Substantia nigra (tissue), 51 donors: ENCODE measurements at places on chromosomes 4 and X.

GRCh38 chr4:764405-765169, 59.0 kb downstream of the PCGF3 start:
- no peak for DNase-seq

GRCh38 chrX:7709845-7710244, 133.1 kb upstream of the VCX start:
- DNase-seq: no peak

DNA sequence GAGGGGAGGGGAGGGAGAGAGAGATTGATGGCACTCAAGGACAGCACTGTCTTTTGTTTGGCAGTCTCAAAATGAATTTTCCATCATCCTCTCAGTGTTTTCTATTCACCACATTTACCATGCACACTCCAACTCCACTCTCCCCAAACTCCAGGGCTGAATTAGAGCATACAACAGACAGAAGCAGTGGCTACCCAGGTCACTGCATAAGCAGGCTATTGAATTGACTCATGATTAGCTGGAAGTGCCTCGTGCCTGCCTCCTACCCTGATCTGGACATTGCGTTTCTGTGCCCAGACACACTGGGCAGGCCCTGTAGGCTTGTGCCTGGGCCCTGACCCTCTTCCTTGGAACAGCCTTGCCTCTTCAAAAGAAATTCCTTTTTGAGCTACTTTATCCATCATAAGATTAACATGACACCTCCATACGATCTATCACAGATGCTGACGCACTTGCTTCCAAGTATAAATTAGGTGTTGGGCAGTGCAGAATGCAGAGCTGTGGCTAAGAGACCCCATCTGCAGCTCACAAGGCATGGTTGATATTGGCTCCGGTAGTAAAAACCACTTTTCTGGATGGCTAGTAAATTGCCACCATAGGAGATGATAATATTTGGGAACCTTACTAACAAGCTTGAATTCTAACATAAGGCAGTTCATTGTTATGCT, 752.9 kb downstream of the RPA4 start:
- no peak for DNase-seq

- DNase-seq: no peak
Measured at GRCh38 chr4:159981469-159981856, 878.6 kb downstream of the RAPGEF2 start.

DNA sequence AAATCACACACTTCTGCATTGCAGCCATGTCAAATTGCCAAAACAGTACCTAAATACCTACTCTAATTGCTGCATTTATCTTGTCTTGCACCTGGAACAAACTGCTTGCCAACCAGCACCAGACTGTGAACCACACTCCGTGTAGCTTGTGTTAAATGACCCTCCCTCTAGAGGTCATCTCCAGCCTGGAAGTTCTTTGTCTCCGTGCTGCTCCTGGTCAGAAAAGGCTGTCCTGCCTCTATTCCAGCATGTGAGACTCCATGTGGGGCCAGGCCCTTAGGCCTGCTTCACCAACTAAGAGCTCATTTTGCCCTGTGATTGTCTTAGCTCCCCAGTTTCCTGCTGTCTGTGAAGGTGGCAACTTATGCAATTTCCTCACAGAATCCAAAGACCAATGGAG, 28.3 kb downstream of the CNGA2 start:
- DNase-seq: no peak

DNA sequence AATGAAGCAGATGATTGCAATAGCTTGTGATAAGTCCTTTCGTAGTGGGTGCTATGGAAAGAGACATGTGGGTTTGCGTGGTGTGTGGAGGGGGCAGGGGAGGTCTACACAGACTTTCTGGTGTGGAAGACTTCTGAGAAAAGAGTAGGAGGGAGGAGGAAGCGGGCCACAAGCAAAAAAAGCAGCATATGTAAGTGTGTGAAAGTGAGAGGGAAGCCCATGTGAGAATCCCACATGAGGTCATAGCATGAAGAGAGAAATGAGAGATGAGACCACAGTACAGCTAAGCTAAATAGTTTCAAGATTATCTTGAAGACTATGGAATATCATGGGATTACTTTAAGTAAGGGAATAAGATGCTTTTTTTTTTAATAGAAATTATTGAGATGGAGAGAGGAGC, 2039.9 kb upstream of the TENM3 start:
- no peak for DNase-seq

- DNase-seq: no peak
Measured at GRCh38 chr4:138334346-138335016, 92.3 kb upstream of the SLC7A11 start.

GRCh38 chrX:47745416-47745815, 86.4 kb upstream of the UXT start:
- DNase-seq: no peak

DNA sequence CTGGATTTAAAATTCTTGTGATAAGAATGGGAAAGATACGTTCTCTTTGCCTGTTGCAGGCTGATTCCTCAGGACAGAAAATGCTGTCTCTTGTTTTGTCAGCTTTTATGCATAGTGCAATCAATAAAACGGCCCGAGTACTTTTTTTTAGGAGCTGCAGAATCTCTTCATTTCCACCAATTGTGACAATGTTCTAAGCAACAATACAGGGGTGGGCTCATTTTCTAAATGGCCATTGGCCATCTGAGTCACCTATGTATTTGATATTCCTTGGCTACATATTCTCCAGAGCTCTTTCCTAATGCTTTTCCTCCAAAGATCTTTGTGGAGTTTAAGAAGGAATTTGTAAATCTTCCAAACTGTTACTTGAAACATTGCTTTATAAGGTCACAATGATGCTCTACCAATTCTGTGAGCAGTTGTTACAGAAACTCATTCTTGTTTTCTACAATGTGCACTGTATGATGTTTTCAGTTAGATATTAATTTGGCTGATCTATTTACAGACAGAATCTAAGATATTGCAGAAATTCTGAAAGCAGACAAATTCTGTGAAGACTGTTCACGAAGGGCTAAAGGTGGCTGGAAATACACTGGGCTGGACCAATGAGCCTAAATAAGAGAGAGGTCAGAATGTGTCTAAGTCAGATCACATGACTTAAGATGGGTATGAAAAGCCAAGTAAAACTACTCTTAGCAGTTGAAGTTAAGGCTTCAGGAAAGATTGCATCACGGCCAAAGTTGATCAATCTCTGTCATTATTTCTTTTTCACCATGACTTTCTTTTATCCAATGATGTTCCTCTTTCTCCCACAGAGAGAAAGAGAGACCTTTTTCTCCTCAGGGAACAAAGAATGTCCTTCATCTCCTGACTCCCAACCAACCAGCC, 33.4 kb downstream of the TAPT1 start:
- no peak for DNase-seq

DNA sequence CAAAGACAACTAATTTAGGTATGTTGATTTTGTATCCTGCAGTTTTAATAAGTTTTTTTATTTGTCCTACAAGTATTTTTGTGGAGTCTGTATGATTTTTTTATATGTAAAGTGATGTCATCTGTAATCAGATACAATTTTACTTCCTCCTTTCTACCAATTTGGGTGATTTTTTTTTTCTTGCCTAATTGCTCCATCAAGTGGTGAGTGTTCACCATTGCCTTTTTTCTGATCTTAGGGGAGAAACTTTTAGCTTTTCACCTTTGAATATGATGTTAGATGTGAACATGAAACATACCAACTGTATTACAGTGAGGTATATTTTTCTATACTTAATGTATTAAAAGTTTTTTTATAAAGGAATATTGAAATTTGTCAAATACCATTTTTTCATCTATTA, 362.3 kb downstream of the PABPC4L start:
- DNase-seq: no peak

GRCh38 chrX:107596651-107597050, 31.7 kb upstream of the PRPS1 start:
- no peak for DNase-seq

DNA sequence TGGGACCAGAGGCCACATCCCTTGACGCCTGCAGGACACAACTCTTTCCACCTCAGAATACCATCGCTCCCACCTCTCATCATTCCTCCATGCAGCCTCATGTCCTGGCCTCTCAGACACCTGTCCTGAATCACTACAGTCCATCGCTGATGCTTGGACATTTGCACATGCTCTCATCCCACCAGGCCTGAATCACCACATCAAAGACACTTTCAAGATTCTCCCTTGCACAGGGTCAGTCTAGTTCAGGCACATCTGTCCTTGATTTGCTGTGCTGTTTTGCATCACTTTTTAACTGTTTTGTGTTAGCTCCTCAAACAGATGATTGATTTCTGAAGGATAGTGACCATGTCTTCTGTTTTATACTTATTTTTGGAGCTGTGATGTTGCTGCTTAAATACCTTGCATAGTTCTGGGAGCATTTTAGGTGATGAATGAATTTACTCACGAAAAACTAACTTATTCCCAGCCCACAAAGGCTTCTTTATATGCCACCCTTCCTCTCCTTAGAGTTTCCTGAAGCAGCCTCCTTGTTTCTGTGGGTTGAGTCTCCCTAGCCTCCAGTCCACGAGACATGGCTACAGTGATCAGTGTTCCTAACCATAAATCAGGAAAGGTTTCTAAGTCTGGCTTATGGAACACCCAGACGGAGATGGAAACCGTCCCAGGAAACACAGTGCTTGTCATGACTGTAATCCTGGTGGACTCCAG, 2.6 kb downstream of the FAM114A1 start:
- no peak for DNase-seq

DNA sequence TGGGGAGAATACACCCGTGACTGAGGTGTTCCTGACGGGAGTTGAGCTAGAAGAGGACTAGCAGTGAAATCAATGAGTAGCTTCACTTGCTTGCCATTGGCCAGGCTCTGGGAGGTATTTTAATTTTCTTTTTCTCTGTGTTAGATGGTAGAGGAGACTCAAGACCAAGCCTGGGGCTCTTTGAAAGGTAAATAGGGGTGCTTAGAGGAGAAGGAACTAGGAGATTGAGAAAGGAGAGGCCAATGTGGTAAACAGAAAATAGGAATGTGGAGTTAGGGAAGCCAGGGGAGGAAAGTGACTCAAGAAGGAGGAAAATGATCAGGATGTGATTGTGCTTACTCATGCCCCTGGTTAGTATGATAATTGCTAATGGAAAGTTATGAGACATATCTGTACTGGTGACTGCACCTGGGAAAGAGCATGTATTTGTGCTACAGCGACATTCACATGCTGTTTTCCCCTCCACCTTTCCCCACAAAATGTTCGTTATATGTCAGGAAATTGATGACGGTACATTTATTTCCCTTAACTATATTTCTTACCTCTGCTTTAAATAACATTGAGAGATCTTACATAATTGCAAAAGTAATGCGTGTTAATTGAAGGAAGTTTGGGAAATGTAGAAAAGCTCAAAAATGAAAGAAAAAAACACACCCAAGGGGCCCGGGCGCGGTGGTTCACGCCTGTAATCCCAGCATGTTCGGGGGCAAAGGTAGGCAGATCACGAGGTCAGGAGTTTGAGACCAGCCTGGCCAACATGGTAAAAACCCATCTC, 16.9 kb upstream of the LRBA start:
- no peak for DNase-seq

GRCh38 chr4:178789279-178789678, 1347.0 kb upstream of the AGA start:
- DNase-seq: no peak

DNA sequence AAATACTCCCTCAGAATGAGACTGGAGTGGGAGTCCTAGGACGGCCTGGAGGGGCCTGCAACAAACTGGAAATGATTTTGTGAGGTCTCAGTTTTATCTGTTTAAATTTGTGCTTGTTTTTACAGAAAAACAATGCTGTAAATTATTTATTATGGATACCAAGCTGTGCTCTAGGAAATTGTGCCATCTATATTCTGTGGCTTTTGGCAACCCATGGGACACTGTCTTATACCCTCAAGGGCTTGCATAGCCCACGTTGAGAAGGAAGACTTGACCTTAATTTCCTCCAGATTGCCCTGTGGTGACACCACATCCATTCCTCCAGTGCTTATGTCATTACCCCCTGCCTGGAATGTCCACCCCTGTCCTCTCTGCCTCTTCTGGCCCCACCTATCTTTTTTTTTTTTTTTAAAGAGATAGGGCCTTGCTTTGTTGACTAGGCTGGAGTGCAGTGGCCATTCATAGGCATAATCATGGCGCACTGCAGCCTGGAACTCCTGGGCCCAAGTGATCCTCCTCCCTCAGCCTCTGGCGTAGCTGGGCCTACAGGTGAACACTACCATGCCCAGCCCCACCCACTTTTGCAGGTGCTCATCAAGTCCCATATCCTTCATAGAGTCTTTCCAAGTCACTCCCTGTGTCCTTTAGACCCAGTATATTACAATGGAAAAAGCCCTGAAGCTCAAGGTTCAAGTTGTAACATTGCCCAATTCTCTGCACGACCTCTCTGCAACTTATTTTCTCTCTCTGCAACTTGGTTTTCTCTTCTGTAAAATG, 77.4 kb downstream of the HPRT1 start:
- DNase-seq: no peak

- DNase-seq: no peak
Measured at GRCh38 chr4:105399532-105400161, 74.2 kb downstream of the PPA2 start.

DNA sequence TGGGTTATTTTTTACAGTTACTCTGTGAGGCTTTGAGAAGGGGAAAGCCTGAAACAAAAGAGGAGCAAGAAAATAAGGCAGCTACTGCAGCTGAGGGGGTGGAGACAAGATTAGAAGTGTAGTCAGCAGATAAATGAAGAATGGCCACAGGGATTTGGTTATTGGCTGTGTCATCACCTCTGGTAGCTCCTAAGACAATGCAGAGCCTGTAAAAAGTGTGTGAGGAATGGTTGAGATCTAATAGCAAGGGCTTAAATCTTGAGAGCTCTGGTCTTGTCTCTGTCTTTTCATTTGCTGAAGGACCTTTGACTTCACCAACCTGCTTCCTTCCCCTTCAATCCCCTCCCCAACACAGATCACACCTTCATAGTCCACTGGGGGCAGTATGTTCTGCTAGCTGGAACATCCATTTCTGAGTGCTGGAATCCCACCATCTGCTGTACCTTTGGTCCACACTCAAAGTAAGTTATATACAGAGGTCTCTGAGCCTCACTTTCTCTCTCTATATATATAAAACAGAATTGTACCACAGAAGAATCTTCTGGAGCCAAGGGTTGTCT, 213.7 kb upstream of the ZIC3 start:
- DNase-seq: no peak

DNA sequence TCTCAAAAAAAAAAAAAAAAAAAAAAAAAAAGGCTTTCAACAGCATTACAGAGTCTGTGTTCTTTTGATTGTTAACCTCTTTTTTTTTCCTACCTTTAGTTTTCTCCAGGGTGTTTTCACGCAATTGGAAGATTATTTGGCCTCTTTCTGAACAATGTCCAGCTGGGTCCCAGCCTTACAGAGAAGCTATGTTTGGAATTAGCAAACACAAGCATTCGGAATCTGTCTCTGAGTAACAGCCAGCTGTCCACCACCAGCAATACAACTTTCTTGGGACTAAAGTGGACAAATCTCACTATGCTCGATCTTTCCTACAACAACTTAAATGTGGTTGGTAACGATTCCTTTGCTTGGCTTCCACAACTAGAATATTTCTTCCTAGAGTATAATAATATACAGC, 13.3 kb downstream of the TLR3 start:
- no peak for DNase-seq
